Cerebellar nuclear complex (tissue), 1 donor: ENCODE measurements at places on chromosomes 13 and 19.
A peak's percentile ranks its signal among the peaks of the same experiment; 100 is the strongest.

- no peak for DNase-seq
Measured at GRCh38 chr13:36975172-36975571, 24.0 kb downstream of the ALG5 start.

GRCh38 chr13:50192272-50192813 is 177.1 kb downstream of the KCNRG start:
- DNase-seq: no peak

- DNase-seq: no peak
Measured at GRCh38 chr13:47962237-47962636, 38.8 kb downstream of the SUCLA2 start.

- DNase-seq: peak; percentile 11
Measured at GRCh38 chr13:45119469-45119990, 780 bp upstream of the GTF2F2 start.

GRCh38 chr13:62046512-62046911 is 630.9 kb upstream of the PCDH20 start:
- DNase-seq: no peak

- no peak for DNase-seq
Measured at GRCh38 chr13:24511816-24512196, 772 bp downstream of the PARP4 start.

DNA sequence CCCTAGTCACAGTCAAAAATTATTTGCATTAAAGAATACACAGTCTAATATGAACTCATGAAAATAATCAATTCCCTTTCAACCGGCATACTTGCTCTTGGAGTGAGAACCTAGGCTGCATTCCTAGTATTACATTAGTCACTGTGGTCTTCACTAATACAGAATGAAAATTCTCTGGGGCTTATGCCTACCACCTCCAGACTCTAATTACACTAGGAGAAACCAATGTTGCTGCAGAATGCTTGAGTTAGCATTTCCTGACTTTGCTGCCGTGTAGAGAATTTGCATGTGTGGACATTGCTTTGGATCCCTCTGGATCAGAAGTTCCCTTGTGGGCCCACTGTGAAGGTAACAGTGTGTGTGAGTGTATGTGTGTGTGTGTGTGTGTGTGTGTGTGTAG is 87.8 kb downstream of the CCNA1 start:
- DNase-seq: no peak

- DNase-seq: no peak
Measured at GRCh38 chr13:110280231-110280813, 26.6 kb downstream of the COL4A1 start.

GRCh38 chr13:38648912-38649311 is 38.0 kb upstream of the FREM2 start:
- no peak for DNase-seq

- no peak for DNase-seq
Measured at GRCh38 chr13:24066405-24067295, 93.9 kb upstream of the SPATA13 start.

- DNase-seq: no peak
Measured at GRCh38 chr13:27775943-27776342, 16.3 kb upstream of the GSX1 start.

DNA sequence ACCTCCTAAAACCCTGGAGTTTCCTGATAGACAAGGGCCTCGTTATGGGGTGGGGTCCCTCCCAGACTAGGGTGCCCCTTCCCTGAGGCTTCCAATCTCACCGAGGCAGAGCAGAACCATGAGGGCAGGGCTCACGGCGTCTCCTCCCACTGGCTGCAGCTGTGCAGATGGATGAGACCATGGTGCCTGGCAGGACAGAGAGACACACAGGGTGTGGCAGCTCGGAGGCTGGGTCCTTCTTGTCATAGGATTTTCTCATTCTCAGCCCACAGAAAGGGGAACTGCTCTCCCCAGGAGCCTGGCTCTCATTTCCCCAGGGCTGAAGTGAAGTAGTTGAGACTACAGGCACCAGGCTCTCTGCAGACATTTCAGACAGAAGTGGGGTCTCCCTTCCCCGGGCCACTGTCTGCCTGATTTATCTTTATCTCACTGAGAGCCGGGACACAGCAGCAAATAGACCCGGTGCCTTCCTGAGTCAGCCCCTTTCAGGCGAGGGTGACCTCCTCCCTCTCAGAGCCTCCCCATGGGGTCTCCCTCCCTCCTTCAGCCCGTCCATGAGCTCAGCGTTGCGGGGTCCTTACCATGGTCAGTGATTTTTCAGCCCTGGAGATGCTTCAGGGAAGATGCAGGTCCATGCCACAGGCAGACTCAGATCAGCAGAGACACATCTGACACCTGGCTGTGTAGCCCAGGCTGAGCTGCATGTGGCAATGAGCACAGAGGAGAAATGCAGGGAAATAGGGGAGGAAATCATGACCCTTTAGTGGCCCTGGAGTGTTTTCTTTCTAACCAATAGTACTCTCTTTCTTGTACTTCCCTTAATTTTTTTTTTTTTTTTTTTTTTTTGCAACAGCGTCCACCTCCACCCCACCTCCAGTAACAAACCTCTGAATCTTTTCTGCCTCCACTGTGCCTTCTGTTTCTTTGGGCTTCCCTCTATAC is at the start of gene LILRA5:
Gene LILRA5 (minus strand): TSS at position 731 of the 942 bp plus-strand sequence. CDS start 147 bp downstream, at position 584.
- no peak for DNase-seq

DNA sequence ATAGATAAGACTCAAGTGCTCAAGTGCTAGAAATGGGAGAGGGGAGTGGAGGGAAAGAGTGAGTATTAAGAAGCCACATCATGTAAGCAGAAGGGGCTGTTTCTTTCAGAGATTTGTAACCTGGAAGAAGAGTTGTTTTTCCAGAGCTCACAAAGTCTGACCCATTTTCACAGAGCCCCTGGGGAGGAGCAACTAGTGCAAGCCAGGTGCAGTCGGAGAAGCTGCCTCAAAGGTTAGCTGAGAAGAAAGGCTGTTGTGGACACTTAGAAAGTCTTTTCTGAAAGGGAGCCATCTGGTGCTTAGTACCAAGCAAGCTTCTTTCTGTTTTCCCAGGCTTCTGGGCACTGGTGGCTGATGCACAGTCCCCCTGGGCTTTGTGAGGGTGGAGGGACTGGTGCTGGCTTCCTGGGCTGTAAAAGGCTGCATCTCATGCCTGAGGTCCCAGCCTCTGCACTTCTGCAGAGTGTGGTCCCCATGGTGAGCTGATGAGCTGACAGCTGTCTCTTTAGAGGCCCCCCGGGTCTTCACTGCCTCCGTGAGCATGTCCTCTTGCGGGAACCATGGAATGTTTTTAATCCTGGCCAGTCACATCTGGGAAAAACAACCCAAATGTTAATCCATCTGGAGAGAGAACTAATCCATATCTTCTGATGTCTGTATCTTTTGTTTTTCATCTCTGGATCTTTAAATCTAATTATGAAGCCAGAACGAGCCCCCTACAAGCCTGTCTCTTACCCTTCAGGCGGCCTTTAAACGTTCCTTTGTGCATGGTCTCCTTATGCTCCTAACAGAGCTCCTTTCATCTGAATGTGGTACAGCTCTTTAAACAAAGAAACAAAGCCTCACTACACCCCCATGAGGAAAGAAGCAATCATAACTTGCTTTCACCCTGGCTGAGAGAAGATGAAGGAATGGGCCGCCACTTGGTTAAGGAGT is 40.2 kb downstream of the OLFM4 start:
- DNase-seq: no peak

DNA sequence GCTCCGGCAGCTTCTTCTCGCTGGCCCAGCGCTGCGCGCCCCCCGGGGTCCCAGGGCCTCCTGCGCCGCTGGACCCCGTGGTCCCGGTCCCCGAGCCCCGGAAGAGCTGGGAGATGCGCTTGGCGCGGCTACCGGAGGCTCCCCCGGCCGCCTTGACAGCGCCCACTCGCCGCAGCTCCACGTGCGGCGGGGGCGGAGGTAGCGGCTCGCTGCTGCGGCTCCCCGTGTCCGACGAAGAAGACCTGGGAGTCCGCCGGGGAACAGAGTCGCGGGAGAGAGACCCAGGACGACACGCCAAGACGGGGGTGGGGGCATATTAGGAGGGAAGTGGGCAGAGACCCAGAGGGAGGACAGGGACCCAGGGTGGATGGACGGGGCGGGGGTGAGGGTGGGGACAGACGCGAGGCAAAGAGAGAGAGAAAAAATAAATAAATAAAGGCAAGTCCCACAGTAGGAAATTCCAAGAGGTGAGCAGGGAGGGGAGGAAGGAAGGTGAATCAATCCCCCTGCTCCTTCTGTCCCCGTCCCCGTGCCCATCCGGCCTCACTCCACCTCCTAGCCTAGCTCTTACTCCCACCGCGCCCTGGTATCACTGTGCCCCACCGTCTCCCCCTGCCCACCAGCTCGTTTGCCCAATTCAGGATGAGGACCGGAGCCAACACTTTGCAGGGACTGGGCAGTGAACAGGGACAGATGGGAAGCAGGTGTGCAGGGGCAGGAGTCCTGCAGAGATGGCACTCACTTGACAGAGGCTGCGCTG is 826 bp downstream of the RASIP1 start:
- DNase-seq: no peak

- no peak for DNase-seq
Measured at GRCh38 chr13:91302111-91302510, 45.4 kb upstream of the MIR17HG start.

GRCh38 chr13:113519556-113519955 is 29.0 kb upstream of the DCUN1D2 start:
- no peak for DNase-seq

DNA sequence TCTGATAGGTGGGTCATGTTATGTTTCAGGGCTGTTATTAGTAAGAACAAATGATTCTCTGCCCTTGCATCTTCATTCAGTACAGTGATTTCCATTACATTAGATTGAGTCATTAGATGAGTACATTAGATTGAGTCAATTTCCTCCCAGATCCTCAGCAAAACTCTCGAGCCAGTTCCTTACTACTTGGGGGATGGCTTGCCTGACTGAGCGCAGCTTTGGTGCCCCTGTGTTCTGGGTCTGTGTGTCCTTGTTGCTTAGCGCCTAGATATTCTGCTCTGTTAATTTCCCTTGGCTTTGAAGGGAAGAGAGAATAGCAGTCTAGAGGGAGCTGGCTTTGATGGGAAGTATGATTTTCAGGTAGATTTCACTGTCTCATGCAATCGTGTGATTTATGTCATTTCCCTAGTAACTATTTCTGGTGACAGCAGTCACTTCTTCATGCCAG is 19.1 kb upstream of the SCEL start:
- no peak for DNase-seq

GRCh38 chr19:38917921-38918491 is 6.0 kb upstream of the CCER2 start:
- no peak for DNase-seq

DNA sequence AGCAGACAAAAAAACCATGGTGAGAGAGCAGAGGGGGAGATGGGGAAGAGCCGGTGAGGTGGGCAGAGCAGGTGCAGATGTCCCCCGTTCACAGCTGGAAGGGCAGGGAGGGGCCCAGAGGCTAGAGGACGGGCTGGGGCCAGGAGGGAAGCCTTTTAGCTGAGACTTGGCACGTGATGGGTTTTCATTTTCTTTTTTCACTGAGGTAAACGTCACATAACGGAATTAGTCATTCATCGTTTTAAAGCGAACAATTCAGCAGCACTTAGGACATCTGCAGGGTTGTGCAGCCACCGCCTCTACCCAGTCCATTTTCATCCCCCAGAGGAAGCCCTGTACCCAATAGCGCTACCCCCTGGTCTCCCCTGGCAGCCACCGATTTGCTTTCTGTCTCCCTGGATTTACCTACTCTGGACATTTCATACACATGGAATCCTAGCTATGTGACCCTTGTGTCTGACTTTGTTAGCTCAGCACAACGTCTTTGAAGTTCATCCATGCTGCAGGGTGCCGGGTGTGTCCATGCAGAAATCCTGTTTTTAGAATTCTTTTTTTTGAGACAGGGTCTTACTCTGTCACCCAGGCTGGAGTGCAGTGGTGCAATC is 16.0 kb upstream of the EMC10 start:
- DNase-seq: no peak

GRCh38 chr13:43124490-43124889 is 101.1 kb downstream of the DNAJC15 start:
- no peak for DNase-seq

GRCh38 chr13:92259523-92259922 is 861.1 kb downstream of the GPC5 start:
- DNase-seq: no peak

DNA sequence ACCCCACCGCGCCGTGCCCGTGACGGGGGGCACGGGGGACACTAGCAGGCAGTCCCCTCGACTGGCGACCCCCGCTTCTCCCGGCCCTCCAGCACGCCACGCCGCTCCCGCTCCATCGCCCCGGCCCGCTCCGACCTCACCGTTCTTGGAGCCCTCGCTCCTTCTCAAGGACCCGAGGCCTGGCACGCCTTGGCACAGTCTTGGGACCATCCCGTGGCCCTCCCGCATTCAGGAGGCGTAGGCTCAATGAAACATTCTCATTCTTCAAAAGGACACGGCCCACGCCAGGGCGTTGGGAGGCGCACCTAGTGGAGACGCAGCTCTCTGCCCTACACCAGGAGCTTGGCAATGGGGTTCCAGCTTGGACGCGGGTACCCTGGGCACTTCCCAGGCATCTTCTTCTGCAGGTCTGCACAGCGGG is 473 bp upstream of the CERS1 start:
- DNase-seq: no peak

GRCh38 chr19:52007451-52007805 is 583 bp downstream of the ZNF615 start:
- no peak for DNase-seq

DNA sequence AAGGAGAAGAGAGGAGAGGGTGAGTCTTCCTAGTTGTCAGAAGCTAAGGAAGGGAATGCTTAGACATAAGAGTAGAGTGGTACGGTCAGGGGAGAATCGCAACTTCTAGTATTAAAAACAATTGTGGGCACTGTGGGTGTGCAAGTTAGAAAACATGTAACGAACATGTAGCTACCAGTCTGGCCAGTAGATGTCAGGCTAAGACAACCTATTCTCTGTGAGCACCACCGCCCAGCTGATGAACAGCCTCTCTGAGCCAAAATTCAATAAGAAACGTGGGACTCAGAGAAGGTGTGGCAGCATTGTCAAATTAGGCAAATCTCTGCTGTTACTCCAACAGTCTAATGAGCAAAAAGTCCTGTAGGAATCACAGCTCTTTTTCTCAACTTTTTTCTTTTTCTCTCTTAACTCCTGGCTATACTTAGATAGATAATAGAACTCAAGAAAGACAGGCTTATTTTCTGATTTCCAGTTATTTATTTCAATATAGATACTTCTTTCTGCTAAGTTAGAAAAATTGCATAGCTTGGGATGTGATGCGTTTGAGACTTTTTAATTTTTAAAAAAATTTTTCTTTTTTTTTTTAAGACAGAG is 186.2 kb downstream of the USP12 start:
- peak; percentile 20 for DNase-seq

- no peak for DNase-seq
Measured at GRCh38 chr19:33486407-33486806, 35.2 kb downstream of the PEPD start.

- no peak for DNase-seq
Measured at GRCh38 chr13:73261739-73262216, 203.0 kb downstream of the KLF5 start.

GRCh38 chr13:25213715-25214114 is 41.6 kb upstream of the AMER2 start:
- DNase-seq: no peak
